ENCODE measurements at places on chromosomes 13 and 19. TPM values are rescaled to one million over a fixed set of nuclear protein-coding genes. Genes with fewer than 3 reads are reported as not detected.

The GPR12 gene
- not detected for total RNA-seq

The WTIP gene
- 37.7 TPM for total RNA-seq

The ZGLP1 gene
- total RNA-seq, result 1.1 TPM

The ZNF229 gene
- total RNA-seq, result 3.2 TPM

The NOTCH3 gene
- 8.7 TPM for total RNA-seq

The PPP1R37 gene
- 23.1 TPM for total RNA-seq

The OR7A5 gene
- not detected for total RNA-seq

The ZNF490 gene
- total RNA-seq, result 0.65 TPM

The LYL1 gene
- 0.88 TPM for total RNA-seq

The PDE4C gene
- total RNA-seq, result not detected

The SYT5 gene
- total RNA-seq, result 3.1 TPM

The LPAR2 gene
- 2.0 TPM for total RNA-seq

The ICAM5 gene
- total RNA-seq, result 0.82 TPM

The GMIP gene
- 4.6 TPM for total RNA-seq

The OR7D2 gene
- total RNA-seq, result not detected

The MTUS2 gene
- total RNA-seq, result not detected

The ALOX5AP gene
- 4.7 TPM for total RNA-seq

The SERP2 gene
- not detected for total RNA-seq

The LILRA1 gene
- total RNA-seq, result not detected

The ATP8B3 gene
- 3.3 TPM for total RNA-seq

The CACNG8 gene
- 1.1 TPM for total RNA-seq

The RXFP2 gene
- total RNA-seq, result not detected

The FUT1 gene
- total RNA-seq, result 0.05 TPM

The PGLYRP2 gene
- total RNA-seq, result not detected

The NLRP9 gene
- total RNA-seq, result not detected

The RYR1 gene
- total RNA-seq, result 3.0 TPM

The MZT1 gene
- 9.2 TPM for total RNA-seq

The NCR1 gene
- total RNA-seq, result not detected

The KLK2 gene
- not detected for total RNA-seq

The BIVM gene
- total RNA-seq, result 5.1 TPM

The RFPL4AL1 gene
- total RNA-seq, result not detected

The CPAMD8 gene
- total RNA-seq, result 0.46 TPM

The PRSS57 gene
- not detected for total RNA-seq

The LILRA6 gene
- not detected for total RNA-seq

The ANKLE1 gene
- 0.43 TPM for total RNA-seq

The TYROBP gene
- total RNA-seq, result not detected

The ZNF547 gene
- total RNA-seq, result 3.4 TPM

The RNF17 gene
- not detected for total RNA-seq

The ZNF98 gene
- not detected for total RNA-seq

The ZNF99 gene
- not detected for total RNA-seq

The CERS4 gene
- 3.8 TPM for total RNA-seq

The ZNF577 gene
- total RNA-seq, result not detected

The LRG1 gene
- total RNA-seq, result not detected

The NLRP11 gene
- total RNA-seq, result not detected

The ZNF723 gene
- not detected for total RNA-seq

The PSG2 gene
- not detected for total RNA-seq

The IGFL3 gene
- total RNA-seq, result not detected

The DPY19L3 gene
- total RNA-seq, result 9.9 TPM

The CYP2F1 gene
- not detected for total RNA-seq

The CACNA1A gene
- total RNA-seq, result 0.09 TPM

The FREM2 gene
- total RNA-seq, result not detected

Data from A549 treated with ZK216348 at 1 μM for 4 hours (cell line).